Astrocyte of the spinal cord (primary cell): ENCODE measurements at places on chromosomes 3 and 15.

GRCh38 chr3:155890671-155891190, 20.3 kb downstream of the GMPS start:
- DNase-seq = no peak

DNA sequence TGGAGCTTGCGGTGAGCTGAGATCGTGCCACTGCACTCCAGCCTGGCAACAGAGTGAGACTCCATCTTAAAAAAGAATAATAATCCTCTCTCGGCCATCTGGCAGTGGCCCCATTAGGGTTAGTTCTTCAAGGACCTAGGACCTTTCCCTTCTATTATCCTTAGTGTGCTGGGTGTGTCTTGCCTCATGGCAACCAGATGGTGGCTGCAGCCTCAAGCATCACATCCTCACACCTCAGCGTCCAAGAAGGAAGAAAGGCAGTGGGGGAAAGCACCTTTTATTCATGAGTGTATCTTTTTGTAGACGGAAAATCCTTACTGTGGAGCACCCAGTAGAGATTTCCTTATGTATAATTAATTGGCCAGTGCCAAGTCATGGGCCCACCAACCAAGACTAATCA, 42.7 kb upstream of the TFRC start:
- DNase-seq = no peak

GRCh38 chr15:62988701-62989100, 53.8 kb upstream of the TPM1 start:
- no peak for DNase-seq

GRCh38 chr3:85838921-85839320, 880.1 kb downstream of the CADM2 start:
- no peak for DNase-seq

DNA sequence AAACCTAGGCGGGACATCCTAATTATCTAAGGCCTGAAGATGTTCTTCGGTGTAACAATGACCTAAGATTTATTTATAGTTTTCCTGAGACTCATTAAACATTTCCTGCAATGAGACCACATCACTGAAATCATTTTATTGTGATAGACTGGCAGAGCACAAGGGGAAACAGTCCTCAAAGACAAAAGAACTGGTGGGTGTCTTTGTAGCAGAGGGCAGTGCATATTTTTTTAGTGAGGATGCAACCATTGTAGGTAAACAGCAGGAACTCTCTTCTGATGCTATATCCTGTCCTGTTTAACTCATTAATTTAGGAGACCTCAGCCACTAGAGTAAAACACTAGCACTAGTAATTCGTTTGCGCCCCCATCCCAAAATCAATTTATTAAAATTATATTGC, 100.0 kb downstream of the MAGI1 start:
- DNase-seq = no peak

- peak; percentile 46 for DNase-seq
These were observed 873 bp downstream of the CAPN7 start for GRCh38 chr3:15206662-15207576.
